SHP77 treated with DMSO at 0.1 percent for 48 hours (cell line): ENCODE measurements at places on chromosomes 1 and 21.
A peak's percentile ranks its signal among the peaks of the same experiment; 100 is the strongest.

DNA sequence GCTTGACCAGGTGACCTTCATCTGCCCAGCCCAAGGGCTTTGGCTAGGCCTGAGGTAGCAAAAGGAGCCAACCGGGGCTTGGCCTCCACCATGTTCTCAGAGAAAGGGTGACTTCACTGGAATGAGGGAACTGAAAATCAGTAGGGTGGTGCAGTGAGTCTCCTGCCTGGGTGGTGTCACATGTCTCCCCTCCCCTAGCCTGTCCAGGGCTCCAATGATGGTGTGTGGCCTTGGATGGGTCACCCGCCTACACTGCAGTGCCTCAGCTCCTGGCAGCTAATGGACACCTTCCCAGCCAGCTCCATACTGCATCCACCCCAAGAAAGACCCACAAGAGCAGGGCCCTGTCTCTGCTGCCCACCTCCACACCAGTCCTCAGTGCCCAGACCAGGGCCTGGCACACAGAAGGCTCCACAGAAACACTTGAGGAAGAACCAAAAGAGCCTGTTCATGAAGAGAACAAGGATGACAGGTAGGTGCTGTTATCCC, 678.7 kb downstream of the MATN1 start:
- no peak for DNase-seq

- DNase-seq: peak; percentile 54
Measured at GRCh38 chr1:7267493-7267892, 482.2 kb downstream of the CAMTA1 start.

DNA sequence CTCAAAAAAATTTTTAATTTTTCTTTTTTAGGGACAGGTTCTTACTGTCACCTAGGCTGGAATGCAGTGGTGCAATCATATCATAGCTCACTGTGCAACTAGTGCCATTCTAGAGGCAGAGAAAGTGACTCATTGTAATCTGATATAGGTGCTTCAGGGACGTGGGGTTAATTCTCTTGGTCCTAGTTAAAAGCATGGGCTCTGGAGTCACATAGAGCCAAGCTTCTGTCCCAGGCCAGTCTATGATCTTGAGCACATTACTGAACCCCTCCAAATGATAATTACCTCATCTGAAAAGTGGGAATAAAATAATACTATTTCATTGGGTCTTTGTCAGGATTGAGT, 1.1 kb upstream of the ADIPOR1 start:
- no peak for DNase-seq

DNA sequence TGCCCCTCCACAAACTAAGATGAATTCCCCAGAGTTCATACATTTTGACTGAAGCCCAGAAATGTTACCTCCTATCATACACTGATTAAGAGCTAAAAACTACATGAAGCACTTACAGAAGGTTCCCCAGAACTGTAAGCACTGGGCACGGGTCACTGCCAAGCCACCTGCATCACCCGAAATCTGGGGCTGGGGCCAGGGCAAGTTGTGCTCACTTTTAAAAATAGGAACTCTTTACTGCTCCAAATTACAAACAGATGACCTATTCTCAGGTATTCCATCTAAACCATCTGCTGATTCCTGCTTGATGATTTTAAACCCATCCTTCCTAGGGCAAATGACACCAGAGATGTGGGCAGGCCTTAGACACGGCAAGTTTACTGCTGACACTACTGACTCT, 4.8 kb downstream of the SETD4 start:
- no peak for DNase-seq

DNA sequence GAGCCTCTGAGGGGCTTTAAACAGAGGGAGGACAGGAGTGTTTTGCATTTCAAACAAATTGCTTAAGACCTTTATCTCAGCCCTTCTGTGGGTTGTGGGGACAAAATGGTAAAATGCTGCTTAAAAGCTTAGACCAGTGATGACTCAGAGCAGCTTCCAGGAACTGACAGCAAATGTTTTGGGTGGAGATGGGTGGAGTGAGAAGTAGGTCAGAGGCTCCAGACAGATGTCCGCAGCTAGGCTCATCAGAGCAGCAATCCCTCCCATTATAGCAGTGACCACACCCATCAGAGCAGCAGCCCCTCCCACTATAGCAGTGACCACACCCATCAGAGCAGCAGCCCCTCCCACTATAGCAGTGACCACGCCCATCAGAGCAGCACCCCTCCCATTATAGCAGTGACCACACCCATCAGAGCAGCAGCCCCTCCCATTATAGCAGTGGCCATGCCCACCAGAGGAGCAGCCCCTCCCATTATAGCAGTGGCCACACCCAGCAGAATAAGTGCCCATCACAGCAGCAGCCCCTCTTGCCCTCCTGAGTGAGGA, 532.2 kb downstream of the MATN1 start:
- peak; percentile 52 for DNase-seq

DNA sequence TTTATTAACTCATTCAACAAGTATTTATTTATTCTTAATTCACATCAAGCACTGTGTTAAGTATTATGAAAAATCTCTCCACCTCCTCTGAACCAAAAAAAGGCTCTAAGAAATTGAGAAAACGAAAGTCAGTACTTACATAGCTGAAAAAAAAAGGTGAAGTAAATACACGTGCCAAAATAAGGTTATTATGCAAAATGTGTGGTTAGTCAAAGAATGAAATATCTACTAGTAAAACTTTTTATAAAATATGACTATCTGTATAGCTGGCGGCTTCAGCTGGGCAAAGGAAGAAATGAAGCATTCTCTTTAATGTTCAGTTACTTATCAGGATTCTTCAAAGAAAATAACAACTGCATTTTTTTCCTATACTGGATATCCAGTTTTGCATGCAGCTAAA, 35.5 kb upstream of the ASPM start:
- DNase-seq: no peak

DNA sequence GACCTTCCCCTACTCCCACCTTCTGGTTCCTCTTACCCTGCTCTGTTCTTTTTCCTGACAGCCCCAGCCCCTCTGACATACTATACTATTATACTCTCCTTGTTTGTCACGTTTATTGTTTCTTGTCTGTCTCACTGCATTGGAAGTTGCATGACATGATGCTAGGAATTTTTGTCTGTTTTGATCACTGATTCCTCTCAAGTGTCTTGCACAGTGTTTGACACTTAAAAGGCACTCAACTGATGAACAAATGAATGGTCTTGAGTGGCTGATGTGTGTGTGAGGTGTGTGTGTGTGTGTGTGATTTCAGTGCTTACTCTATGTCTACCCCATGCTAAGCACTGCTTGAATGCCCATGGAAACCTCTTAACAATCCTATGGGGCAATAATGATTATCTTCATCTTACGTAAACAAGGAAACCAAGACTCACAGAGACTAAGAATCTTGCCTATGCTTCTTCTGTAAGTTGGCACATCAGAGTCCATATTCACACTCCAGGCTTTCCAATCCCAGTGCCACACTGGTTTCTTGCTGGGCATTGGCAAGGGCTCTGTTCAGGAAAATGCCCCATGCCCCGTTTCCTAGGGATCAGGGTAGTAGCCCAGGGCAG, 59.7 kb downstream of the ATP1A1 start:
- DNase-seq: no peak

GRCh38 chr1:198449727-198450433, 90.6 kb downstream of the ATP6V1G3 start:
- DNase-seq: no peak

DNA sequence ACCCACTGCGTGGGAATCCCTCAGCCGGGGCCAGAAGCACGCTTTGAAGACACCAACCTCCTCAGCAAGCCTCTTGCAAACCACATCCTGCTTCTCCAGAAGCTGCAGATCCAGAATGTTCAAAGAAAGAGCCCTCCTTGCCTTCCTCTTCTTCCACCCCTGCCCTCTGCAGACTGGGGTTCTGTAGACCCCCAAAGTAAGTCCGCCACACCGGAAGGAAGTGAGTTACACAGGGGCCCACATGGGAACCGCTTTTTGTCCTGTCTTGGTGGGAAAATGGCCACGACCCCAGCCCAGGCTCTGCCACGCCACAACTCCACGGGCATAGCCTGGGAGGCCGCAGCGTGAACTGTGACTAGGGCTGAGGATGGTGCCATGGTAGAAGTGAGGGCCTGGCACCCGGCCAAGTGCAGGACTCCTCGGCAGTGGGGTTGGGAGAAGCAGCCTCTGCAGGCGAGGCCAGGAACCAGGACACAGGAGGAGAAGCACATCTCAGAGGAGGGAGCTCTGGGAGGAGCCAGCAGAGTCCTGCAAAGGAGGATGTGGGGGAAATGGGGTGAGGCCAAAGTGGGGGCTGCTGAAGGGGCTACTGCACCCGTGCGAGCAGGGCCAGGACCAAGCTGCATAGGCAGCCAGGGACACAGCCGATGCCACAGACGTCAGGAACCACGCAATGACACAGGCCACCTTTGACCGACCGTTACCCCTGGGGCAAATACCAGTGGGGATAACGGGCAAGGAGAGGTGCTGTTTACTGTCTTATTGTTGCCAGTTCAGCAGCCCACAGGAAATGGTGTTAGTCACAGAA, 30.9 kb downstream of the PDE9A start:
- DNase-seq: peak; percentile 10

GRCh38 chr1:244239261-244239770, 188.2 kb downstream of the ZBTB18 start:
- DNase-seq: peak; percentile 92

DNA sequence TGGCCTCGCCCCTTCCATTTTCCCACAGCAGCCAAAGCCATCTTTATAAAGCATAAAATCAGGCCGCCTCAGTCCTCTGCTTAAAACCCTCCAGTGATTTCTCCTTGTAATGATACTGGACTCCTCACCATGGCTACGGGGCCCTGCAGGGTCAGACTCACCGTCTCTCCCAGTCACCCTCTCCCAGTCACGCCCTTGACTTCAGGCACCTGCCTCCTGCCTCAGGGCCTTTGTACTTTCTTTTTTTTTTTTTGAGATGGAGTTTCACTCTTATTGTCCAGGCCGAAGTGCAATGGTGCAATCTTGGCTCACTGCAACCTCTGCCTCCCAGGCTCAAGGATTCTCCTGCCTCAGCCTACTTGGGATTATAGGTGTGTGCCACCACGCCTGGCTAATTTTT, 47.8 kb downstream of the PIK3CD start:
- DNase-seq: no peak

GRCh38 chr1:167484726-167485502, 33.4 kb downstream of the CD247 start:
- DNase-seq: no peak
